Activated CD4-positive, alpha-beta T cell treated with anti-CD3 and anti-CD28 coated beads, Interleukin-2, amount 10 ng/mL, durations not matched to agents 24 days and 14 days (primary cell): ENCODE measurements at places on chromosomes 11 and 22. TPM values are rescaled to one million over a fixed set of nuclear protein-coding genes. Genes with fewer than 3 reads are reported as not detected.

DNA sequence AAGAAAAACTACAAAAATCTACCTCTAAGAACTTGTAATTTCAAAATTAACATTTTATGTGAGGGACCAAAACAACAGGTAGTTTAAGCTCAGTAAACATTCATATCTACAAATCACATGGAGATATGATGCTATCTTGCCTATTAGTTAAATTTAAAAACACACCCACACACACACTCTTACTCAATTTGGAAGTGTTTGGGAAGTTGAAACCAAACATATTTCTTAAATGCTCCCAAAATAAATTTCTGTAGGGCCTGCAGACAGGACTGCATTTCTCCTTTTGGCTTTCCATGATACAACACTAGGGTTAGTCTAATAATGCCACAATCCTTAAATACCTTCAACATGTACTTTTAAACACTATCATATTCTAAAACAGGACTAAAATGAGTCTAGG, 7.0 kb downstream of the PITPNB start:
- H3K4me1 ChIP-seq, result peaks cover 52% of the 10 kb centered on the region
- no peak overlapping the region for H3K4me3 ChIP-seq
- no peaks in the 10 kb centered on the region for H3K27me3 ChIP-seq
- peaks cover 66% of the 10 kb centered on the region for H3K36me3 ChIP-seq

DNA sequence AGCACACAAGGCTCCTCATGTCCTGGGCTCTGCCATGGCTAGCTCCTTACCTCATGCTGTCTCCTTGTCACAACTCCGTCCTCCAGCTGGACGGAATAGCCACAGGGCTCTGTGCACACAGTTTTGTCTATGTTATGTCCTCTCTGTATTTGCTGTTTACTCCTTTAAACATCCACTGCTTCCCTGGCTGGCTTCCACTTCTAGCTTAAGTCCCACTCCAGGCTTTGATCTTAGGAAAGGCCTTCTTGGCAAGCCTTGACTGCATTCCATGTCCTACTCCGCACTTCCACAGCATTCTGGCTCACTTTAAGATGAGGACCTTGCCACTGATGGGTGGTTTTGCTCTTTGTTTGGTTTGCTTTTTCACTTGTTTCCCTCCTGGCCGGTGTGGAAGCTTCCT, 22.9 kb upstream of the ROBO3 start:
- peaks cover 6% of the 10 kb centered on the region for H3K4me1 ChIP-seq
- no peak for DNase-seq
- no peak overlapping the region for H3K4me3 ChIP-seq

GRCh38 chr11:121696177-121696871, 243.6 kb upstream of the SORL1-AS1 start:
- H3K27me3 ChIP-seq, result peaks cover 24% of the 10 kb centered on the region
- no peaks in the 10 kb centered on the region for H3K36me3 ChIP-seq
- no peak overlapping the region for H3K27ac ChIP-seq

- H3K4me3 ChIP-seq, result no peak overlapping the region
- no peak for DNase-seq
- H3K36me3 ChIP-seq, result no peaks in the 10 kb centered on the region
Observed at GRCh38 chr11:116792869-116793771, 1.4 kb upstream of the APOA5 start.

DNA sequence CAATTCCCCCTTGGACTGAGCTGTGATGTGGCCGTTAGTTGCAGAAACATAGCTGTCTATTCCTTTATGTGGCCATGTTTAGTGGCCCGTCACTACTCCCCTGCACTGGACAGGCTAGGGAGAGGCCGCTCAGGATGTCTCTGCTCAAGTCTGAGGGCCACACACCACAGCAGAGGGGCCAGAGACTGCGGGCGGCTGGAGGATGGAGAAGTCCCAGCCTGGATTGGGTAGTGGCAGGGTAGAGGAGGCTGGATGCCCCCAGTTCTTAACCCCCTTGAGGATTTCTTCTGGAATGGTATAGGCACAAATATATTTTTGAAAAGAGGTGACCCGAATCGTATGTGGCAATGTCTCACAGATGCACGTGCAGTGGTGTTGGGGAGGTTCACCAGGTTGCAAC, 116.4 kb upstream of the B3GAT1 start:
- no peaks in the 10 kb centered on the region for H3K27me3 ChIP-seq
- H3K4me1 ChIP-seq, result no peaks in the 10 kb centered on the region
- H3K4me3 ChIP-seq, result no peak overlapping the region
- no peak overlapping the region for H3K27ac ChIP-seq

- H3K36me3 ChIP-seq, result peaks cover 11% of the 10 kb centered on the region
- H3K27me3 ChIP-seq, result no peaks in the 10 kb centered on the region
- H3K4me3 ChIP-seq, result no peak overlapping the region
- H3K4me1 ChIP-seq, result peaks cover 10% of the 10 kb centered on the region
- H3K27ac ChIP-seq, result no peak overlapping the region
Observed at GRCh38 chr11:124776865-124777645, 15.0 kb upstream of the ESAM start.

- no peak within 1 kb of the TSS for H3K4me3 ChIP-seq
- peaks cover 13% of the 10 kb centered on the region for H3K27me3 ChIP-seq
- H3K36me3 ChIP-seq, result no peaks in the 10 kb centered on the region
- H3K27ac ChIP-seq, result no peak within 1 kb of the TSS
Observed at GRCh38 chr11:26331911-26332571, at the start of gene ANO3. ANO3 (plus strand) TSS chr11:26332130; CDS start chr11:26332276, 146 bp downstream.

GRCh38 chr22:30702856-30703255, 8.2 kb downstream of the OSBP2 start:
- H3K36me3 ChIP-seq, result no peaks in the 10 kb centered on the region
- peaks cover 21% of the 10 kb centered on the region for H3K4me1 ChIP-seq
- H3K27ac ChIP-seq, result no peak overlapping the region
- DNase-seq, result no peak

GRCh38 chr11:22670830-22671229, 4.4 kb downstream of the GAS2 start:
- peaks cover 12% of the 10 kb centered on the region for H3K4me1 ChIP-seq
- peaks cover 42% of the 10 kb centered on the region for H3K27me3 ChIP-seq
- no peaks in the 10 kb centered on the region for H3K36me3 ChIP-seq
- no peak for DNase-seq
- no peak overlapping the region for H3K4me3 ChIP-seq

DNA sequence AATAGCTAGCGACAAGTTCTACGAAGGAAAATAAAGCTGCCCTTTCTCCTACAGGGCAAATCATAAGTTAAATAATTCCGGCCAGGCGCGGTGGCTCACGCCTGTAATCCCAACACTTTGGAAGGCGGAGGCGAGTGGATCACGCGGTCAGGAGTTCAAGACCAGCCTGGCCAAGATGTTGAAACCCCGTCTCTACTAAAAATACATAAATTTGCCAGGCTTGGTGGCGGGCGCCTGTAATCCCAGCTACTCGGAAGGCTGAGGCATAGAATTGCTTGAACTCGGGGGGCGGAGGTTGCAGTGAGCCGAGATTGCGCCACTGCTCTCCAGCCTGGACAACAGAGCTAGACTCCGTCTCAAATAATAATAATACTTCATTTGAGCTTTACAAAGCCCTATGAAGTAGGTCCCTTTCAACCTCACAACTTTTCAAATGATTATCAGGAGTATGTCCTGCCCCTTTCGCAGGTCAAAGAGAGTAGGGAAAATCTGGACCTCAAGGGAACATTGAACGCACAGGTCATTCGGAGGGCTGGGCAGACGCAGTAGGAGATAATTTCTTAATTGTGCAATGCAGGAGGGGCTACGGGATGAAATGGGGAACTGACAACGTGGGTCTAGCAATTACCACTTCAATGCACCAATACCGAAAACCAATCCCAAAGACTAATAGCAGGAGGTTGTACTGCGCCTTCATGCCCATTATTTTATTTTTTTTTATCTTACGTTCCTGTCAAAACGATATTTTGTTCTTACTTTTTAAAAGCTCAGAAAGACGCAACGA, 590 bp downstream of the COMMD9 start:
- H3K27ac ChIP-seq, result peak overlapping the region; percentile 87
- H3K27me3 ChIP-seq, result no peaks in the 10 kb centered on the region

- no peaks in the 10 kb centered on the region for H3K36me3 ChIP-seq
- peaks cover 4% of the 10 kb centered on the region for H3K4me1 ChIP-seq
- no peak for DNase-seq
- H3K27ac ChIP-seq, result no peak overlapping the region
- H3K27me3 ChIP-seq, result peaks cover 16% of the 10 kb centered on the region
Observed at GRCh38 chr11:113446938-113447337, 28.3 kb downstream of the DRD2 start.

DNA sequence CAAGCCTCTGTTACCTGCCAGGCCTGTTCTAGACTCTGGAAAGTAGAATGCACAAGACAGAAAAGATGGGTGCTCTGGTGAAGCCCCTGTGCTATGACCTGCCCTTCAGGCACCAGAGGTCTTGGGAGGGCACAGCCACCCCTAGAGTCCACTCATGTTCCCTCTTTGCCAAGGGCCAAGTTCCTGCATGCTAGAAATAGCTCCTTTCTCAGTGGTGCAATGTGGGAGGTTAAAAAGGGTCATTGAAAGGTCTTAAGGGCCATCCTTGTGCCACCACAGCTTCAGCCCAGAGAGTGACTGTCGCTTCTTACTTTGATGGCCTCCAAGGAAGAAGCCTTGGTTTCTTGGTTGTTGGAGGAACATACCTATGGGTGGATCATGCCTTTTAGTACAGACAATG, 84.6 kb upstream of the PARVA start:
- H3K27me3 ChIP-seq, result no peaks in the 10 kb centered on the region
- peaks cover 9% of the 10 kb centered on the region for H3K4me1 ChIP-seq
- no peak overlapping the region for H3K4me3 ChIP-seq
- no peak for DNase-seq
- H3K27ac ChIP-seq, result no peak overlapping the region
- H3K36me3 ChIP-seq, result peaks cover 6% of the 10 kb centered on the region

DNA sequence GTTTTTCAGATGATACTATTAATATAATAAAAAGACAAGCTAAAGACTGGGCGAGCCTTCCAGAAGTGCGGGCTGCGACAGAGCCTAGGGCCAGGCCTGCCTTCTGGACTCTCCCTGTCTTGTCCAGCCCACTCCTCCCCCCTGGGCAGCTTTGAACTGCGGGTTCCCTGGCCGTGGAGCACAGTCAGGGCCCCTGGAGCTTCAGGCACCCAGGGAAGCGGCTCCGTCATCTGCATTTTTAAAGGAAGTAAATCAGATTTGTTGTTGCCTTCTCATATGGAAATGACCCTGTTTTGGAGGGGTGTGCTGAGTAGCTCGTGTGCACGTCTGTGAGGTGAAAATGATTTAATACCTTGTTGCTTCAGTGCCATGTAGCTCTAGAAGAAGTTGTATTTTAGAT, 265.3 kb downstream of the TBC1D22A start:
- DNase-seq, result no peak
- H3K27me3 ChIP-seq, result no peaks in the 10 kb centered on the region
- H3K4me3 ChIP-seq, result no peak overlapping the region
- no peaks in the 10 kb centered on the region for H3K4me1 ChIP-seq

DNA sequence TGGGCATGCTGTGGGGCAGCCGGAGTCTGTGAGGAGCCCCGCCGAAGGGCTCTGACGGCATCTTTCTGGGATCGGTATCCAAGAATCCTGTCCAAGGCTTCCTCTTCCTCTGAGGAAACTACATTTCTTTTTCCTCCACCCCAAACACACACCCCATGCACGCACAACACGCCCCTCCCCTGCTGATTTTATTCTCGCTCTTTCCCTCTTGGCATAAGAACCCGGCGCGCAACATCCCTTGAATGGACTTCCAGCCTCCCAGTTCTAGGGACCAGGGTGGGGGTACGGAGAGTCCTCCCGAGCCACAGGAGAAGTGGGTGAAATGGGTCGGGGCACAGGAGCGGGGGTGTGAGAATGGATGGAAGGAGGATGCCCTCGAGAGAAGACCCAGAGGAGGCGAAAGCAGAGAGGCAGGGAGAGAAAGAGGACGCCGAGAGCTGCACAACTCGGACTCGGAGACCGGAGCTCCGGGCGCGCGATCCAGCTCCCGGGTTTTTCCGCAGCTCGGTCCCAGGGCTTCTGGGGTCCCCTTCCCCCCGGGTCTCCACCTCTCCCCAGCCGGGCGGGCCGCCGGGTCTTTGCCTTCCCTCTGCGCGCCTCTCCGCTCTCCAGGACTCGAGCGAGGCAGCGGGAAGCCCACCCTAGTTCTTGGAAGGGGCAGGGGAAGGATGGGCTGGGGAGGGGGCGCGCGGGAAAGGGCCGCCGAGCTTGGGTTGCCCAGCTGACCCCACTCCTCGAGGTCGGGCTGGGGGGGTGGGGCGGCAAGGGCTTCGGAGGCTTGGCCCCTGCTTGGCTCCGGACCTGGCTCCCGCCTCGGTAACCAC, 1.5 kb upstream of the LARGE1 start:
- peak; percentile 57 for DNase-seq
- peaks cover 44% of the 10 kb centered on the region for H3K27me3 ChIP-seq
- peak overlapping the region; percentile 60 for H3K4me3 ChIP-seq
- H3K27ac ChIP-seq, result no peak overlapping the region

DNA sequence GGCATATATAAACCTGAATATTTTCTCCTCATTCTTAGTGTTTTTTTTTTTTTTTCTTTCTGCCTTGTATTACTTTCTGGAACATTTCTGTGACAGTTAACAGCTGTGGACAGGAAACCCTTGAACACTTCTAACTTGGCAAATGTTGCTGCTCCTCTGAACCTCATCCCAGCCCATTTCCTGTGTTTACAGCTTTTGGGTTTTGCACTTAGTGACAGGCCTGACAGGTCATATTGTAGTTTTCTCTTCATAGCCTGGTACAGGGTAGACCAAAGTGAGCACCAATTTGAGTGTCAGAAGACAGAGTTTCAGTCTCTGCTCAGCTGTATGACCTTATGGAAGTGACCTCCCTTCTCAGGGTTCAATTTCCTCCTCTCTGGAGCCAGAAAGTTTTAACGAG, 91.6 kb downstream of the STIM1 start:
- peaks cover 33% of the 10 kb centered on the region for H3K36me3 ChIP-seq
- peak overlapping the region; percentile 69 for H3K4me3 ChIP-seq
- peaks cover 87% of the 10 kb centered on the region for H3K4me1 ChIP-seq
- peak overlapping the region; percentile 85 for H3K27ac ChIP-seq

DNA sequence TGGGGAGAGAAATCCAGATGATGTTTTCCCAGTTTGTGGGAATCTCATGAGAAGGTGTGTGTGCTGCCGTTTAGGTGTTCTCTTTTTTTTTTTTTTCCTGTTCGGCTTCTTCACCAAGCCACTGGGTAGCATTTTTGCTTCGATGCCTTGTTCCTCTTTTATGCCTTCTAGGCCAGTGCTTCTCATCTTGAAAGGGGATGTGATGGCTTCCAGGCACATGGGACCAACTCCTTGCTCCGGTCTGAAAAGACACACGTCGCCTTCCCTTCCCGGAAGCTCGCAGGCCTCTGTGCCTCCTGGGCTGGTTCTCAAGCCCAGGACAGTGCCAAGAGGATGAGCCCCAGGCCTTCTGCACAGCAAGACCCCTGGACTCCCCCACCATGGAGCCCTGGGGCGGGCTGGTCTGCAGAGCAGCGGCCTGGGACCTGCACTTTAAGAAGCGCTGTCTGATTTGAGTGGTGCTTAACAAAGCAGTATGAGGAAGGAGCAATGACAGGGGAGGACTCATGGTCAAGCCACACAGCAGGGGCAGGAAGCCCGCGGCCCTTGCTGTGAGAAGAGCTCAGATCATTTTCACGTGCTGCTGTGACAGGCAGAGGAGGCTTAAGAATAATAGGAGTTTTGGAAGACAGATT, 158.8 kb downstream of the MPPED1 start:
- DNase-seq, result no peak
- H3K27ac ChIP-seq, result no peak overlapping the region
- H3K36me3 ChIP-seq, result no peaks in the 10 kb centered on the region
- H3K27me3 ChIP-seq, result peaks cover 1% of the 10 kb centered on the region
- no peak overlapping the region for H3K4me3 ChIP-seq

APOL5 gene
- total RNA-seq, result not detected in 2 replicates

CSRP3 gene
- total RNA-seq, result not detected in 2 replicates

BIRC2 gene
- total RNA-seq, result 27.8 and 30.8 TPM in 2 replicates

SLC43A1 gene
- total RNA-seq, result 35.3 and 35.8 TPM in 2 replicates

OR5A1 gene
- not detected in 2 replicates for total RNA-seq

H19 gene
- not detected in 2 replicates for total RNA-seq

HOATZ gene
- total RNA-seq, result not detected in 2 replicates

ZC3H12C gene
- total RNA-seq, result 6.7 and 7.5 TPM in 2 replicates

ZW10 gene
- total RNA-seq, result 21.3 and 24.2 TPM in 2 replicates

TRIM49 gene
- not detected in 2 replicates for total RNA-seq

SLC37A4 gene
- total RNA-seq, result 28.8 and 31.6 TPM in 2 replicates

MIOX gene
- total RNA-seq, result 0.21 and 0.40 TPM in 2 replicates
